ENCODE measurements at places on chromosomes 12 and 14. TPM values are rescaled to one million over a fixed set of nuclear protein-coding genes. Genes with fewer than 3 reads are reported as not detected.

DNA sequence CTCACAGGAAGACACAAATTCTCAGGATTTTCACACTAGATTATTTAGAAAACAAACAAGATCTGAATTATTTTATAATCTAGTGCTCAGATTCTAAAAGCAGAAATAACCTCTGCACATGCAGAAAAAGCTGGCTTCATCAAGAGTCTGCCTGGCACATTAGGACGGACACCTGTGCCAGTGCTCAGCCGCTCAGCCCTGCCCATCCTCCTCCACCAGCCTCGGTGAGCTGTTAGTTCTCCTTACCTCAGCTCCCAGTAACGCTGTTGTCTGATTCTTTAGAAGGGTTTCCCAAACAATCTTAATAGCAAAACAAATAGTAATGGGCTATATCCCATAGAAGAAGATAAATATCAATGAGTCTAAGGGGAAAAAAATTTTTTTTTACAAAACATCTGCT lies 27.7 kb downstream of the DUSP16 start:
- no peak for DNase-seq

- DNase-seq, result no peak
Observed at GRCh38 chr14:96986256-96987085, 189.3 kb downstream of the VRK1 start.

DNA sequence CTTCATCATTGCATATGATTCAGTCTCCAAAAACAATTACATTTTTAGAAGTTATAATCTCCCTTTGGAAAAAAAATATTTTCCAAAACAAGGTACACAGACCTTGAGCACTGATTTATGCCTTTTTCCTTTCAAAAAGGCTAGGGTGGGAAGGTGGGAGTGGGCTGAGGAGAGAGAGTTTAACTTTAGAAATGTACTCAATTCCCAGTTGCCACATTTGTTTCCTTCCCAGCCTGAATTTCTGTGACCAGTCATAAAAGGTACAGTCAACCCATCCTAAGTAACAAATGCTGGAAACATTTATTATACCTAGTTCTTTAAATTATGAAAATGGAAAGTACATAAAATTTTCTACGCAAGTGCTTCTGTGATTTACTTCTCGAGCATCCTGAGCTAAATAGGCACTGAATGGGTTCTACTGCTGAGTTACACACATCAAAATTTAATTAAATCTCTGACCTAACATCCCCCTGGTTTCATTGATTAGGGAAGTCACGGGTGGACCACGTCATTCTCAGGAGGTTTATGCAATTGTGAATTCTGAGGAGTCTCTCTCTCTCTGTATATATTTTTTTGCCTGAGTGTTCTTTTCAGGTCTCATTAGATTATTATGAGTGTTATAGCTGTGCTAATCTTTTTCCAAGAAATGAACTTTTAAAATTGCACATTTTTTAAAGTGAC lies 371.8 kb downstream of the BTG1 start:
- DNase-seq, result no peak

DNA sequence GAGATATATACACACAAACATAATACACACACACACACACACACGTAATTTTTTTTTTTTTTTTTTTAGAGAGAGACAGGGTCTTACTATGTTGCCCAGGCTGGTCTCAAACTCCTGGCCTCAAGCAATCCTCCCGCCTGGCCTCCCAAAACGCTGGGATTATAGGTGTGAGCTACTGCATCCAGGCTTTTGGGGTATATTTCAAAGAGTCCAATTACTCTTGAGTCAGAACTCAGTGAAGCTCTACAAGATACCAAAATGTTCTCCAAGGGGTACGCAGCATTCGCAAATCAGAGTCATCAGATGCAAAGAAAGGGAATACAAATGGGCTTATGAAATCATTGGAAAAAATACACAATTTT lies 54.0 kb downstream of the PHLDA1 start:
- no peak for DNase-seq

DNA sequence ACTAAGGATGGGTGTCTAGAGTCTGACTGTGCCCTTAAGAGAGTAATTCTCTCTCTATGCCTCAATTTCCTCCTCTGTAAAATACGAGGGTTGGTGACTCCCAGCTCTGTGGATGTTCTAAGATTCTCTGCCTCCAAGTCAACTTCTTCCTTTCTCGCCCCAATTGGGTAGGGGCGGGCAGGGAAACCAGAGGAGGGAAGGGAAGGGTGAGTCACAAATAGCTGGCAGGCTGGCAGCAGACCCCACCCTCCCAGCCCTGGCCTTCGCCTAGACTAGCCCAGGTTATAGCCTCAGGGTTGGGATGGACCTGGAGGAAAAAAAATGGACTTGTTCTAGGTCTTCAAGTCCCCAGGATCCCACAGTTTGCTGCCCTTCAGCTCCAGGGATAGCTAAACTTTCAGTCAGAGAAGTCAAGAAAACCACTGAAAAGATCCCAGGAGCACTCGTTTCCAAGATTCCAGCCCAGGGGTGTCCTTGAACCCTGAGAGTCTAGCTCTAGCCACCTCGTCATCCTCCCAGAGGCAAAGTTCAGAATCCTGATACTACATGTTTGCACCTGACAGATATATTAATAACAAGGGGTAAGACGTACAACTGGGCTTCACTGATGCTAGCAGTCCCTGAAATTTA lies 2.3 kb downstream of the DGKA start:
- peak; percentile 79 for DNase-seq

DNA sequence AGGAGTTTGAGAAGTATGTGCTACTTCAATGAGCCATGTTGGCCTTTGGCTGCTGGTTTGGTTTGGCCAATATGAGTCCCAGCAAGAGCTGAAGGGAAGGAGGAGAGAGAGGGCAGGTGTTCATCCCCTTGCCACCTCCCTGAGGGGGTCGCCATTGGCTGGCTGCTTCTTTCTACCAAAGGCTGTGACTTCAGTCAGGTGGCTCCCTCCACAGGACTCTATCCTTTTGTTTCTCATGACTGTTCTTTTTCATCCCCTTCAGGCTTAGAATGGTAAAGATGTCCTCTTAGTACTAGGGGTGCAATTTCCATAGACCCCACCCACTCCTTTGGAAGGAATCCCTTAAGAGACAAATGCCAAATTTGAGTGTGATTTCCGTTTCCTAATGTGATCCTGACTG lies 31.2 kb upstream of the OTOGL start:
- DNase-seq, result no peak

GRCh38 chr14:97866195-97866594 lies 1069.0 kb downstream of the VRK1 start:
- no peak for DNase-seq

- DNase-seq, result no peak
Observed at GRCh38 chr14:63308723-63309317, 9.9 kb downstream of the GPHB5 start.

GRCh38 chr12:69872804-69873203 lies 47.8 kb downstream of the MYRFL start:
- DNase-seq, result no peak

DNA sequence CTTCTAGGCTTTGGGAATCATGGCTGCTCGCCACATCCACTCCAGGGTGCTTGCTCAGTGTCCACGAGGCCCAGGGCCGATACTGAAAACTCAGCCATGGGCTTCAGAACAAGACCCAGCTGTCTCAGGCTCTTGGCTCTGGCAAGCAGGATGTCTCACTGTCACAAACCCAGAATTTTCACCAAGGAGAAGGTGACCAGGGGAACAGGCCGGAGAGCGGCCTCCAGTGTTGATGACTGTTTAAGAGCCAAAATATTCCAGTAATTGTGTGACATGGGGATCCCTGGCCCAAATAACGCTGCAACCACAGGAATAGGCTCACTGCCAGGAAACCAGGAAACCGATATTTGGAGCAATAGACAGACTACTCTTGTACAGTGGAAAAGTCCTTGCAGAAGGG lies 9.8 kb upstream of the SERPINA5 start:
- DNase-seq, result no peak

GRCh38 chr14:71585361-71585760 lies 346.9 kb upstream of the RGS6 start:
- DNase-seq, result no peak

GRCh38 chr14:98198385-98198784 lies 1073.6 kb downstream of the BCL11B start:
- no peak for DNase-seq

GRCh38 chr12:26469421-26470180 lies 274.2 kb downstream of the SSPN start:
- DNase-seq, result no peak

DNA sequence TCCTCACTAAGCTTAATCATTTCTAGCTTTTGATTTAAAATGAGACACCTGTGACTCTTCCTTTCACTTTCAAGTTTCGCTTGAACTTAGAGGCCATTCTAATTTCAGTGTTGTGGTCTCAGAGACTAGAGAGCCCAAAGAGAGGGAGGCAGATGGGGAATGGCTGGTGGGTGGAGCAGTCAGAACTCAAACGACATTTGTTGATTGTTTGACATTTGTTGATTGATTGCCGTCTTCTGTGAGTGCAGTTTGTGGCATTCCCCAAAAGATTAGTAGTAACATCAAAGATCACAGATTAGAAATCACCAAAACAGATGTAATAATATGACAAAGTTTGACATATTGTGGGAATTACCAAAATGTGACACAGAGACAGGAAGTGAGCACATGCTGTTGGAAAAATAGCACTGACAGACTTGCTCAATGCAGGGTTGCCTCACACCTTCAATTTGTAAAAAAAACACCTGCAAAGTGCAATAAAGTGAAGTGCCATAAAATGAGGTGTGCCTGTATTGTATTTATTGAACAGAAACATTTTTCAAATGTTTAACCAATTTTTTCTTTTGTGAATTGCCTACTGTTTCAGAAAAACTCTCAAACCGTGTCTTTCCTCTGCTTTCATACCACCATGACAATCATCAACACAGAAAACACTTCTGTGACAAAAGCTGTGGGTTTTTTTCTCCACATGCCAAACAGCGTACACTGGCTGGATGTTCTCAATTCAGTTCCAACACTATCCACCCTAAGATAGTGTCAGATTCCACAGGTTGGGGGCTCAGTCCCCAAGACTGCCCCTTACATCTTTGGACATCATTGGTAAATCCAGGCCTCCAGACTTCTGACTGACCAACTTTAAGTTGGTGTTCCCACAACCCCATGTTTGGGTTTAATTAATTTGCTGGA lies 376.3 kb upstream of the RGS6 start:
- no peak for DNase-seq

- DNase-seq, result no peak
Observed at GRCh38 chr12:115070313-115070712, 386.3 kb upstream of the TBX3 start.

Gene MYO1A
- total RNA-seq, result 0.23 TPM

Gene WSCD2
- 43.7 TPM for total RNA-seq

Gene GPHN
- total RNA-seq, result 47.5 TPM

Gene ANG
- total RNA-seq, result 5.5 TPM

Gene XRCC3
- 15.7 TPM for total RNA-seq

Gene AKAP6
- 16.5 TPM for total RNA-seq
